ENCODE measurements at places on chromosomes 12 and 14. TPM values are rescaled to one million over a fixed set of nuclear protein-coding genes. Genes with fewer than 3 reads are reported as not detected.

DNA sequence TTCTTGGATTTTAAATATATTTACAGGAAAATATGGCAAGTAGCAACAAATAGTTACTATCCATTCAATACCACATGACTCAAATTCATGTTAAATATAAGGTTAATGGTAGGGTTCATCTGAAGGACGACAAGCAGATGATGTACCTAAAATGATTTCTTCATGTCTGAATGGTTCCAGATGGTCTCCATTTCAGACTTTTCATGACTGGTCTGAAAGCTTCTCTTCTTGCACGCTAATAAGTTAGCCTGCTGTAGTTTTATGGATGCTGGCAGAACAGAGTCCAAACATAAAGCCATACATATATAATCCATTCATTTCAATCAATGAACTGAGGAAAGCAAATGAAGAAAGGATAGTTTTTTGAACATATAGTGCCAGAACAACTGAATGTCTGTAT, 257.0 kb upstream of the MGAT4C start:
- no peak overlapping the region for H3K27ac ChIP-seq
- no peaks in the 10 kb centered on the region for H3K36me3 ChIP-seq
- no peaks in the 10 kb centered on the region for H3K27me3 ChIP-seq
- no peak overlapping the region for H3K4me3 ChIP-seq
- no peaks in the 10 kb centered on the region for H3K4me1 ChIP-seq
- DNase-seq = no peak

GRCh38 chr12:6026998-6027397, 81.9 kb upstream of the ANO2 start:
- H3K4me1 ChIP-seq = no peaks in the 10 kb centered on the region
- no peak overlapping the region for H3K27ac ChIP-seq
- H3K4me3 ChIP-seq = no peak overlapping the region
- no peak for DNase-seq
- peaks cover 3% of the 10 kb centered on the region for H3K27me3 ChIP-seq
- H3K36me3 ChIP-seq = no peaks in the 10 kb centered on the region

DNA sequence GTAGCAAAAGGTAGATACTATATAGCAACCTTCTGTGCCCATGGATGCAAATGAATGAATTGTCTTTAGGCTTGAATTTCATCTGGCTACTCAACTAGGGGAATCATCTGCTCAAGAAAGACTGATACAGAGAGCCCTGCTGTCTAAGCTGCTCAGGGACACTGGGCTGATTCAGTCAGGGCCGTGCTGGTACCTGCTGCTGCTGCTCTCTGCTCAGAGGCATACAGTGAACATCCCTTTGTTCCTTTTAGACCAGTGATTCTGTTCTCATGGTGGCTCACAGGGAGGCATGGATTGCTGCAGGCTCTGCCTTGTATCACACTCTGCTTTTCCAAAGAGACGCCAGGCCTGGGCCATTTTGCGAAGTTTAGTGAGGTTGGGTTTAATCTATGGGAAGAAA, 14.1 kb downstream of the EIF2B2 start:
- no peak for DNase-seq
- no peak overlapping the region for H3K27ac ChIP-seq
- peaks cover 25% of the 10 kb centered on the region for H3K36me3 ChIP-seq
- H3K4me3 ChIP-seq = no peak overlapping the region

DNA sequence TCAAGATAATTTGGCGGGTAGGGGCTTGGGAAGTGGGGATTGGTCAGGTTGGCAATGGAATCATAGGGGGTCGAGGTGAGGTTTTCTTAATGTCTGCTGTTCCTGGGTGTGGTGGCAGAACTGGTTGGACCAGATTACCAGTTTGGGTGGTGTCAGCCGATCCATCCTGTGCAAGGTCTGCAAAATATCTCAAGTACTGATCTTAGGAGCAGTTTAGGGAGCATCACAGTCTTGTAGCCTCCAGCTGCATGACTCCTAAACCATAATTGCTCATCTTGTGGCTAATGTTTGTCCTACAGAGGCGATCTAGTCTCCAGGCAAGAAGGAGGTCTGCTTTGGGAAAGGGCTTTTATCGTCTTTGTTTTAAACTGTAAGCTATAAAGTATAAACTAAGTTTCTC, 868.4 kb downstream of the DIO2 start:
- no peaks in the 10 kb centered on the region for H3K27me3 ChIP-seq
- no peaks in the 10 kb centered on the region for H3K4me1 ChIP-seq
- no peak overlapping the region for H3K27ac ChIP-seq
- no peak for DNase-seq
- H3K36me3 ChIP-seq = no peaks in the 10 kb centered on the region
- no peak overlapping the region for H3K4me3 ChIP-seq

The TMEM119 gene
- total RNA-seq = 1.2 TPM

- H3K36me3 ChIP-seq = no peaks in the 10 kb centered on the region
- no peak for DNase-seq
- no peak overlapping the region for H3K4me3 ChIP-seq
- peaks cover 6% of the 10 kb centered on the region for H3K27me3 ChIP-seq
- peaks cover 2% of the 10 kb centered on the region for H3K4me1 ChIP-seq
Measured at GRCh38 chr12:2384533-2385351, 332.0 kb downstream of the CACNA1C start.

- H3K36me3 ChIP-seq = no peaks in the 10 kb centered on the region
- H3K27ac ChIP-seq = no peak overlapping the region
- no peaks in the 10 kb centered on the region for H3K27me3 ChIP-seq
Measured at GRCh38 chr14:68363843-68364767, 428.8 kb downstream of the ZFP36L1 start.

DNA sequence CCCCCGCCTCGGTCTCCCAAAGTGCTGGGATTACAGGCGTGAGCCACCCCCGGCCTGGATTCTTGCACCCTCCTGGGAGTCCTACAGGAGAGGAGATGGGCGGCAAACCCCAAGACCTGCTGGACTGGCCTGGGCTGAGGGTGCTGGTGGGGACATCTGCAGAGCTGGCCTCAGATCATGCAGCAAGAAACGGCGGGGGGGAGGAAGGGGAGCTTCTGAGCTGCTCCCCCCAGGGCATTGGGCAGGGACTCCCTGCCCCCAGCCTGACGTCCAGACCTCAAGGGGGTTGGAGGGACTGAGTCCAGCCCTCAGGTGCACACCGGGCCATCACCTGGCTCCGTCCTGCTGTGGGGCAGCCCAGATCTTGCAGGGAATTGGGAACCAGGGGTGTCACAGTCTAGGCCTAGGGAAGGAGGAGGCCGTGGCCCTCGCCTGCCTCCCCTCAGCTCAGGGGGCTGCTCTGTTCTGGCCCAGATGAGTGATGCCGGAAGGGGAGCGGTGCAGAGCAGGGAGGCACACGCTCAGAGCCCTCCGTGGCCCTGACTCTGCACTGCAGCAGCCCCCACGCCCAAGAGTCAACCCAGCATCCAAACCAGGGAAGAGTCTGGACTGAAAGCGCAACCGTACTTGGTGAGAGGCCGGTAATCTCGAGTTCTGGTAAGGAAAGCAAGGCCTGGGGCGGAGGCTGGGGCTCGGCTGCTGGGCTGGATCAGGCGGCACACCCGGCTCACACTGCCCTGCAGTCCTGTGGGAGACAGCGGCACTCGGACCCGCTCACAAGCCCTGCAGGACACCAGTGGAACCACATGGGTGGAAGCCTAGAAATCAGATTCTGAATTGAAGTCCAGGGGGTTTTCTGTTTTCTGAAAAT, 8.9 kb upstream of the AMN start:
- no peak overlapping the region for H3K27ac ChIP-seq
- DNase-seq = no peak
- H3K36me3 ChIP-seq = no peaks in the 10 kb centered on the region

The PDE3A gene
- not detected for total RNA-seq

GRCh38 chr12:112967306-112967705, 11.0 kb upstream of the OAS2 start:
- no peak for DNase-seq
- peaks cover 86% of the 10 kb centered on the region for H3K36me3 ChIP-seq
- no peaks in the 10 kb centered on the region for H3K4me1 ChIP-seq
- H3K27ac ChIP-seq = no peak overlapping the region
- H3K27me3 ChIP-seq = no peaks in the 10 kb centered on the region

The AHNAK2 gene
- not detected for total RNA-seq

DNA sequence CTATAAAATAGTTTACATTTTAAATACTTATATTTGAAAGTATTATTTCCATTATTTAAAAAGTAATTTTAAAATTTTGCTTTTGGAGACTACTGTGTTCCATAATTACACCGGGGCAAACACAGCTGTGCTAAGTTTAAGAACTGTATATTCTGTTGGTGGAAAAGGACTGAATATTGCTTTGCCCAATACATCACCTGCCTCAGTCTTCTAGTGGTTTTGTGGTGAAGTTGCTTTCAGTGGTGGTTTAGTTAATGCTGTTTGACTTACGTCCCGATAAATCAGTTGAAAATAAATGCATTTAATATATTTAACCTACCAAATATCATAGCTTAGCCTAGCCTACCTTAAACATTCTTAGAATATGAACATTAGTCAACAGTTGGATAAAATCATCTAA, 23.4 kb downstream of the FBXO34 start:
- DNase-seq = peak; percentile 19
- peaks cover 40% of the 10 kb centered on the region for H3K4me1 ChIP-seq
- H3K36me3 ChIP-seq = peaks cover 14% of the 10 kb centered on the region
- no peaks in the 10 kb centered on the region for H3K27me3 ChIP-seq

DNA sequence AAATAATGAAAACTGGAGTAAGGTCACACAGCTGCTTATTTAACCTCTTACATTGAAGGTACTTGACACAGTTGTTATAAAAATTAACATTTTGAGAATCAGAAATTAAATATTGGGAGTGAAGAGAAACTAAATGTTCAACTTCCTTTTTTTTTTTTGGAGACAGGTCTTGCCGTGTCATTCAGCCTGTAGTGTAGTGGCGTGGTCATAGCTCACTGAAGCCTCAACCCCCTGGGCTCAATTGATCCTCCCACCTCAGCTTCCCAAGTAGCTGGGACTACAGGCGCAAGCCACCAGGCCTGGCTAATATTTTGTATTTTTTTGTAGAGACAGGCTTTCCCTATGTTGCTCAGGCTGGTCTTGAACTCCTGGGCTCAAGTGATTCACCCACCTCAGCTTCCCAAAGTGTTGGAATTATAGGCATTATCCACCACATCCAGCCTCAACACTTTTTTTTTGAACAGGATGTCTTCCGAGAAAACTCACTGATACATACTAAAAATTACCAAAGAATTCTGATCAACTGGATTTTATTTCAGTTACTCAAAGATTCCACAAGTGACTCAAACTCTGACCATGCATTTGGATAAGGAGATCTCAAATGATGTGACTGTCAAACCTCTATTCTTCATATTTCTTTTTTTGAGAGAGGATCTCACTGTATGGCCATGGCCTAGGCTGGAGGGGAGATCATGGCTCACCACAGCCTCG, 35.4 kb downstream of the SGPP1 start:
- peaks cover 8% of the 10 kb centered on the region for H3K4me1 ChIP-seq
- H3K27ac ChIP-seq = no peak overlapping the region
- no peaks in the 10 kb centered on the region for H3K27me3 ChIP-seq
- H3K36me3 ChIP-seq = peaks cover 22% of the 10 kb centered on the region
- H3K4me3 ChIP-seq = no peak overlapping the region
- DNase-seq = no peak

DNA sequence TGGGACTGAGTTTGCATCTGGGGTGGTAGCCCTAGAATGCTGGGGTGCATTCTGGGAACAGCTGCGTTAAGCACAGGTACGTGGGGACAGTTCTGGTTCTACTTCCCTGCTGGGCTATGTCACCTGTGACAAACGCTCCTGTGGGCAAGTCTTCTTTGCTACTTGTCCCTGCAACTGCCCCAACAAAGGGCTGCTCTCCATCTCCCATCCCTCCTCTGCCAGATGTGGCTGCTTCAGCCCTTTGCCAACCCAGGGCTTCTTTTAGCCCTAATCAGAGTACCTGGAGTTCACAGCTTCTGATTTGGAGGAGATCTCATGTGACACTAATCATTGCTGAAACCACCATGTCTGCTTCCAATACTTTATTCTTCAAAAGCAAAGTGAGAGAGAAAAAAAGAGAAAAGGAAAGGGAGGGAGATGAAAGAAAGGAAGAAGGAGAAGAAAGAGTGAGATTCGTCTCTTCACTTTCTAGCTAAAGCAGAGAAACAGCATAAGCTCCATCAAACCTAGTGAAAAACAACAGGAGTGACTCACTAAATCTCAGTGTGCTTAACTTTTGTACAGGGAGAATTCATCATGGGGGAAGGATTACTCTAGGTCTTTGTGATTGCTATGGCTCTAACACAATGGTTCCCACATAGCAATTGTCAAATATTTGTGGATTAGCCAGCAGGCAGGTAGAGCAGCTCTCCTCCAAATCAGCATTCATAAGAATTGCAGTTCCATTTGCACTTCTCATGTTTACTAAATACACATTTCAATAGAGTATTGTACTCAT, 174.8 kb downstream of the LRIG3 start:
- H3K4me1 ChIP-seq = no peaks in the 10 kb centered on the region
- DNase-seq = no peak
- H3K27me3 ChIP-seq = no peaks in the 10 kb centered on the region

DNA sequence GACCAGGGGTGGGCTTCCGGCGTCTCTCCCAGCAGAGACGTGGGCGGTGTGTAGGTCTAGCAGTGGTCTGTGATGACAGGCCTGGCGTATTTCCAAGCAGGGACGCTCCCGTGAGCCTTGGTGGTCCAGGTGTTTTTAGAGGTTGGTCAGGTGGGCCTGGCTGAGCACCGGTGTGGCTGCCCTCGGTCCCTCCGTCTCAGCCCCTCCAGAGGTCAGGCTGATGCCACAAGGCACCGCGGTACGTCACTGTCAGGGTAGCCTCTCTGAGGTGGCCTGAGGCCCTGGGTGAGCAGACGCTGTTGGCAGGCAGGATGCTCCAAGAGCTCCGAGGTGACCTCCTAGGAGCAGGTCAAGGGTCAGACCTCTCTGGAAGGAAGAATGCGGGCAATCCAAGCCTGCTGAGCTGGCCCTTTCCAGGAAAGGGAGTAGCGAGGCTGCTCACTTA, 13.6 kb downstream of the MTA1 start:
- H3K36me3 ChIP-seq = peaks cover 23% of the 10 kb centered on the region
- H3K4me1 ChIP-seq = peaks cover 8% of the 10 kb centered on the region
- no peak overlapping the region for H3K27ac ChIP-seq
- H3K27me3 ChIP-seq = no peaks in the 10 kb centered on the region

- H3K27me3 ChIP-seq = no peaks in the 10 kb centered on the region
- H3K27ac ChIP-seq = peak overlapping the region; percentile 87
- H3K36me3 ChIP-seq = peaks cover 13% of the 10 kb centered on the region
- H3K4me3 ChIP-seq = peak overlapping the region; percentile 6
- peaks cover 67% of the 10 kb centered on the region for H3K4me1 ChIP-seq
Measured at GRCh38 chr12:68374307-68374982, 42.3 kb upstream of the MDM1 start.

DNA sequence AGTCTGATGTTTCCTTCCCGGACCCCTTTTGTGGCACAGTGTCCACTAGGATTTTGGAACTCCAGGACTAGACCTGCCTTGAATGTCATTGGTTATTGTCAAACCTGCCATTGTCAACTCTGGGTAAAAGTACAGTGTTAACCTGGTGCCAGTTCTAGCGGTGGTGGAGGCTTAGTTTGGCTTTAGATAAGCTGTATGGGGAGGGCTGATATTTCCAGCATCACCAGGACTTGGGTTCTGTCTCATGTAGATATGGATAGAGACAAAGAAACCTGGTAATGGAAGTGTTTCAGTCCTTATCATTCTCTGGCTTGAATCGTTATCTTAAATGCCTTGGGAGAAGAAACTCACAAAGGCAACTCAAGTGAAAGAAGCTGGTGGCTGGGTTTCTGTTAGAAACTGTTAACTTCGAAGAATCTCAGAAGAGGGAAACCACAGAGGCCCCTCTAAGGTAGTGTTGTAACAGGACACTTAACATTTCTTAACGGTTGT, 10.6 kb downstream of the CHST11 start:
- no peak for DNase-seq
- no peaks in the 10 kb centered on the region for H3K27me3 ChIP-seq
- peak overlapping the region; percentile 59 for H3K27ac ChIP-seq

- no peaks in the 10 kb centered on the region for H3K36me3 ChIP-seq
- H3K4me1 ChIP-seq = peaks cover 14% of the 10 kb centered on the region
- peaks cover 24% of the 10 kb centered on the region for H3K27me3 ChIP-seq
- peak overlapping the region; percentile 40 for H3K4me3 ChIP-seq
Measured at GRCh38 chr12:27807063-27807703, 27.1 kb upstream of the MANSC4 start.

The TCL1A gene
- total RNA-seq = not detected

Data from activated CD4-positive, alpha-beta T cell treated with anti-CD3 and anti-CD28 coated beads, Interleukin-2, amount 10 ng/mL, durations not matched to agents 7 days and 5 days (primary cell).